ENCODE measurements at places on chromosomes 1 and 21.

GRCh38 chr1:31617218-31617915 is at the start of gene HCRTR1:
HCRTR1 (plus strand) TSS chr1:31617689; CDS start chr1:31619193, 1,504 bp downstream.
- no peak for DNase-seq

DNA sequence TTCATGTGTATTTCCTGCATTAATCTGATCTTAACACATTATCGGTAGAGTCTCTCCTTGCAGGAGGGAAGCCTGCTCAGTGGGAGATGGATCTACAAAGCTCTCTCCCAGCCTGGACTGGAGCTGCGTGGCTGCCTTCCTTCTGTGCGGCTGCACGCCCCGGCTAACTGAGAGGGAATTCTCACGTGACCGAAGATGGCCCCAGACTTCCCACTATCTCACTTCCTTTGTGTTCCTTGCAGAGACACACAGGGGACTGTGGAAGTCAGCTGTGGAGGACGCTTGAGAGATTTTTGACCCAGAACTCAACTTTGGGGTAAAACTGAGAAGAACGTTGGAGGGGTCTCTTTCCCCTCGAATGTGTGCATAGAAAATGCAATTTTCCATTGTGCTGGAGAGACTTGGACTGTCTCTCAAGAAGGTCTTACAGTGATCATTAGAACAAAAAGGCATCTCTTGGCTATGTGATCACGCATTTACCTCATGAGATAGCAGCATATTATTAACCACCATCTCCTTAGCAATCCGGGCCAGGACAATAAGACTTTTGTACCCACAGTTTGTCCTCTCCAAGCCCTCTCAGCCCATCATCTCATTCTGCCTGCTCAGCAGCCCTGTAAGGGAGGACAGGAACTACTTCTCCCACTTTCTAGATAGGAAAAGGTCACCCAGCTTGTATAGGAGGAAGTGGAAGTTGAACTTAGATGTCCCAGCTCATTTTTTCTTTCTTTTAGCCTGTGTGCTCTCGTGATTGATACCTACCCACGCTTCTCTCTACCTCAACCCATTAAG is 49.3 kb upstream of the TARBP1 start:
- no peak for DNase-seq

GRCh38 chr1:153568367-153569099 is 2.9 kb upstream of the S100A2 start:
- peak; percentile 62 for DNase-seq

- DNase-seq = no peak
These were observed 156.7 kb downstream of the NR5A2 start for GRCh38 chr1:200184196-200184595.

DNA sequence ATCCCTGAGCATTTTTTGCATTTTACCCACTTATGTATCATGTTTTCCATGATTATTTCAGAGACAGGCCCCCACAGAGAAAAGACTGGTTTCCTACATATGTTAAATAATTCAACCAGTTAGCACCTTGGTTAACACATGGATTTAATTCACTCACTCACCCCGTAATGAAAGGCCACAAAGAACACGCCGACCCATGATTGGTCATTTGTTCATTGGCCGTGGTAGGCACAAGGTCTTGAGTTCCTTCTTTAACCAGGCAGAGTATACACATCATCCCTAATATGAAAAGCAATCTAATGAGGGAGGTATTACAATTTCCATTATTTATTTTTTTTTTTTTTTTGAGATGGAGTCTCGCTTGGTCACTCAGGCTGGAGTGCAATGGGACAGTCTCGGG is 50.6 kb downstream of the RPS6KA1 start:
- no peak for DNase-seq

DNA sequence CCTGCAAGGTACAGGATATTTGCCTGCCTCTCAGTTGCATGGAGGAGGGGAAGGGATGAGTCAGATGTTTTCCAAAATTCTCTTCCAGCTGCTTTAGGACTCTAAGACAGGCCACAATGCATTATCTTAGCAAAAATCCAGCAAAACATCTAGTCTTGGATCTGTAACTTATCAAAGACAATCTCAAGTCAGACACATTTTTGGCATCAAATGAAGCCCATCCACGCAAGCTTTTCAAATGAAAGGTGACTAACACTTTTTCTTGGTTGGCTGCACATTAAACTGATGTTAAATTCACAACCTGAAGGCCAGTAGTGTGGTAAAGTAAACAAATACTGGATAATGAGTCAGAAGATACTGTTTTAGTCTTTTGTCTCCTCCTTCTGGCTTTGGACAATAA is 21.3 kb downstream of the FAM78B start:
- DNase-seq = no peak

GRCh38 chr1:58060559-58061170 is 485.9 kb downstream of the OMA1 start:
- DNase-seq = no peak

- DNase-seq = no peak
These were observed 8.1 kb downstream of the ADPRS start for GRCh38 chr1:36096500-36097432.

- no peak for DNase-seq
These were observed 83.4 kb downstream of the ADSS2 start for GRCh38 chr1:244368279-244368678.

DNA sequence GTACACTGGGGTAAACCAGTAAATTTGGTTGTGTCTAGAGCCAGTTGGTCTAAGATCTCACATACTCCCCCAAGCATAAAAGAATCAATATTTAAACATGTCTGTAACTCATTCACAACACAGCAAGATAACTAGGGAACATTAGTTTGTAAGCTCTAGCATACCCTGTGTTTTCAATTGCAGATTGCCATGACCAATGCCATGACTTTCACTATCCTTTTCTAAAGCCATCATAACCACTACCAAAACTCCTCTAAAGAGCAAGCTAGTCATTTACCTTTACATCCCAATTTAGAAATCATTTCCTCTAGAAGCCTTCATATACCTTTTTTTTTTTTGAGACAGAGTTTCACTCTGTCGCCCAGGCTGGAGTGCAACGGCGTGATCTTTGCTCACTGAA is 56.5 kb upstream of the PLA2G4A start:
- no peak for DNase-seq

DNA sequence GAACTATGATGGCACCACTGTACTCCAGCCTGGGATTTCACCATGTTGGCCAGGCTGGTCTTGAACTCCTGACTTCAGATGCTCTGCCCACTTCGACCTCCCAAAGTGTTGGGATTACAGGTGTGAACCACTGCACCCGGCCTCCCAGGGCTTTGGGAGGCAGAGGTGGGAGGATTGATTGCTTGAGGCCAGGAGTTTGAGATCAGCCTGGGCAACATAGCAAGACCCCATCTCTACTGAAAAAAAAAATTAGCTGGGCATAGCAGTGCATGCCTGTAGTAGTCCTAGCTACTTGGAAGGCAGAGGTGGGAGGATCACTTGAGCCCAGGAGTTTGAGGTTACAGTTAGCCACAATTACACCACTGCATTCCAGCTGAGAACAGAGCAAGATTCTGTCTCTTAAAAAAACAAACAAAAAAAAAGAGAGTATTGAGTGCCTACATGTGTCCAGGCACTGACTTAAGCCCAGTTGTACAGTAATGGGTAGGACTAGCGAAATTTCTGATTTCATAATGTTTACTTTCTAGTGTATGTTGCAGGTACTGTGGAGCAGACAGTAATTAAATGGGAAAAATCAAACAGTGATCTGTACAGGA is 4.2 kb downstream of the MANEAL start:
- no peak for DNase-seq

DNA sequence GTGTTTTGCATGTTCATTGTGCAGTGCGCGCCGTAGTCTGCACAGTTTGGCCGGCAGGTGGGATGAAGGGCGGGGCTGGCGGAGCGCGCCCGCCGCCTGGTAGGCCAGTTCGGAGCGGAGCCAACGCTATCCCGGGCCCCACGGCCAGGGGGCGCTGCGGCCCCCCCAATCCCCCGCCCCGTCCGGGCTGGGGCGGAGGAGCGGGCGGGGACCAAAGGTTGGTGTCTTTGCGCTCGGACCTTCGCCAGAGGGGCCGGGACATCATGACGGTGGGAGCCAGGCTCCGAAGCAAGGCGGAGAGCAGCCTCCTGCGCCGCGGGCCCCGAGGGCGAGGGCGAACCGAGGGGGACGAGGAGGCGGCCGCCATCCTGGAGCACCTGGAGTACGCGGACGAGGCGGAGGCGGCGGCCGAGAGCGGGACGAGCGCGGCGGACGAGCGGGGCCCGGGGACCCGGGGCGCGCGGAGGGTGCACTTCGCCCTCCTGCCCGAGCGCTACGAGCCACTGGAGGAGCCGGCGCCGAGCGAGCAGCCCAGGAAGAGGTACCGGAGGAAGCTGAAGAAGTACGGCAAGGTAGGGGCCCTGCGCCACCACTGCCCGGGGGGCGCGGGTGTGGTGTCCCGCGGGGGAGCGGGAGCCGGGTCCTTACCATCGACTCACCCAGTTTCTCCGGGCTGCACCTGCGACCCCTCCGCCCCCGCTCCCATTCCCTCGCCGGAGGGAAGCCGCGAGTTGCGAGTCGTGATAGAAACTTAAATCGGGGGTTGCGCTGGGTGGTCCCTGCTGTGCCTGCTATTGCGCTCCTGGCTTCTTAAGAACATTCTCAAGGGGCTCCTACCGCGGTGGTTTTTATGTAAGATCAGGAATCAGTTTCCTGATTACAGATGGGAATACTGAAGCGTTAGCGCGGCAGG is at the start of gene C1orf115:
TSS of gene C1orf115 (plus strand) at position 224 of the 913 bp plus-strand sequence. CDS start at position 264, 40 bp downstream.
- DNase-seq = peak; percentile 25

DNA sequence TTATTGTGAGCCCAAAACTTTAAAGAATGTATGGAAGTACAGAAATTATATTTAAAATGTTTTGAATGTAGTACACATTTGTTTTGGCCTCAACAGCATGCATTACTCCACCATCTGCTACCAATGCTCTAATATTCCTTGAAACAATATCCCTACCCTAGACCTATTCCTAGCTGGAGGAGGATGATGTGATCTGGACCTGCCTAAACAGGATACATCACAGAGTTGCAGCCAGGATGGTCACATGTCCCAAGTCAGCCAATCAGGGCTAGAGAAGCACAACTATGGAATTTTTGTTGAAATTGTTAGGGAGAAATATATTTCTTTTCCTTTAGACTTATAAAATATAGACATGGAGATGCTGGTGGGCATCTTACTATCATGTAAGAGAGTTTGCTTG is 623.3 kb upstream of the NR5A2 start:
- no peak for DNase-seq

- DNase-seq = no peak
These were observed 79.8 kb downstream of the WDR4 start for GRCh38 chr21:42799516-42799915.

- DNase-seq = no peak
These were observed 117.4 kb downstream of the CRYAA start for GRCh38 chr21:43286196-43286595.

DNA sequence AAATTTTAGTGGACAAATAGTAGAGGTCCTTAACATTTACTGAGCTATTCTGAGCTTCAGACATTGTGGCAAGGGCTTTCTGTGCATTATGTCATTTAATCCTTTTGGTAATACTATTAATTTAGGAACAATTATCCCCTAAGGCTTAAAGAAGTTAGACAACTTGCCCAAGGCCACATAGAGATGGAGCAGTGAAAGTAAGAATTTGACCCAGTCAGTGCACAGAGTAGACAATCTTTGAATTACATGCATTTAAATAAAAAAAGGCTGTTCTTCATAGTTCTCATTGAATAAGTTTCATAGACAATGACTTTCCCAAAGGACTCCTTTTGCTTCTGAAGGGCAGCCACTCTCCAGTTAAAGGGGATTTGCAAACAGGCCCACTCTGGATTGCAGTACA is 142.7 kb downstream of the RUNX1 start:
- no peak for DNase-seq

- DNase-seq = no peak
These were observed 12.7 kb upstream of the ASAP3 start for GRCh38 chr1:23496490-23497181.

DNA sequence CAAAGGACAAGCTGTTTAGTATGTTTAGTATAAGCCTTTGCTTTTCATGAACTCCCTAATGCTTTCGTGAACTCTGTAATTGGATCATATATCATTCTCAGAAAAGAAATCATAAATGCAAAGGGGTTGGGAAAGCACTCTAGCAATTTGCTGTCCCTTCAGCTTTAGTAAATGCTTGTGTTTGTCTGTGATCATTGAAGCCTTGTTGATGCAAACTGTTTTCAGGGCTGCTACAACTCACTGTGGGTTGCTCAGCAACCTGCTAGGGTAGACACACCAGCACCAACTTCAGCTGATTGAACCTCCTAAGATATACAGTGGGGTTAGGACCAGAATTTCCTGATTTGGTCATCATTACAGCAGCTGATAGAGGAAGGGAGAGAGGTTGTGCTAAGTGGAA is 95.0 kb downstream of the SGIP1 start:
- no peak for DNase-seq

- no peak for DNase-seq
These were observed 26.9 kb downstream of the SOD1 start for GRCh38 chr21:31686272-31686915.

DNA sequence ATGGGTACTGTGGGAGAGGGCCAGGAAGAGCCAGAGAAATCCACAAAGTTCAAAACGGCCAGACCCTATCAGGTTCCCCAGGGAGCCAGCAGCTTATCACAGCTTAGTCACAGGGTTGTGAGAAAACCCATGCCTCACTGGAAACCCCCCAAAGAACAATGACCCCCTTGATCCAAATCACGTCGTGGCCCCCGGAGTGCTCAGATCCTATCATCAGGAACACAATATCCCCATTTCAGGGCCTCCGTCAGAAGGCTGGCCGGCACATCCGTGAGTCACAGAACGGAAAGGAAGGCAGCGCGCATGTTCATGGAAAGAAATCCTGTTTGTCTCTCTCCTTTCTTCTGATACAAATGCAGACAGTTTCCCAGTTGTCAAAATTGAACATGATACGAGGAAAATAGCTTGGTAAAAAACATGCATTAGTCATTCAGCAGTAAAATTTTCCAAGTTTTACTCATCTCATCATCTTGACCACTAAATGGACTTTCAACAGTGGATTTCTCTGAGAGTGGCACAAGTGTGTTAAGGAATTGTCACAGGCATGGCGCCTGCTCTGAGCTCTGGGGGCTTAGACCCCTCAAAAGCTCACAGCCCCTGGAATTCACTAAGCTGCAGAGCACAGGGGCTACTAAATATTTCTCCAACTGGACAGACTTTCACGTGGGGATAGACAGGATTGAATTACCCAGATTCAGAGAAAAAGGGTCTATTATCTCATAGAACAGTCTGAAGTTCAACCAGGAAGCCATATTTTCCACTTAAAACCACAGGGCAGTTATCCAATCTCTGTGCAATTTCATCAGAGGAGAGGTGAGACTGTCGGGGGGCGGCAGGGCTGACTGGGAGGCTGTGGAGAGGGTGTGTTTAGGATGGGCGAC is 124.8 kb downstream of the RIPK4 start:
- DNase-seq = no peak

- no peak for DNase-seq
These were observed 108.8 kb downstream of the DYRK1A start for GRCh38 chr21:37475186-37475868.

- no peak for DNase-seq
These were observed 2.0 kb downstream of the C1orf116 start for GRCh38 chr1:207030522-207031009.

GRCh38 chr1:234611847-234612351 is 1.9 kb upstream of the IRF2BP2 start:
- no peak for DNase-seq

GRCh38 chr1:200982071-200982945 is 41.2 kb downstream of the KIF21B start:
- DNase-seq = no peak
